ENCODE measurements at places on chromosomes 11 and 22.
A peak's percentile ranks its signal among the peaks of the same experiment; 100 is the strongest.

DNA sequence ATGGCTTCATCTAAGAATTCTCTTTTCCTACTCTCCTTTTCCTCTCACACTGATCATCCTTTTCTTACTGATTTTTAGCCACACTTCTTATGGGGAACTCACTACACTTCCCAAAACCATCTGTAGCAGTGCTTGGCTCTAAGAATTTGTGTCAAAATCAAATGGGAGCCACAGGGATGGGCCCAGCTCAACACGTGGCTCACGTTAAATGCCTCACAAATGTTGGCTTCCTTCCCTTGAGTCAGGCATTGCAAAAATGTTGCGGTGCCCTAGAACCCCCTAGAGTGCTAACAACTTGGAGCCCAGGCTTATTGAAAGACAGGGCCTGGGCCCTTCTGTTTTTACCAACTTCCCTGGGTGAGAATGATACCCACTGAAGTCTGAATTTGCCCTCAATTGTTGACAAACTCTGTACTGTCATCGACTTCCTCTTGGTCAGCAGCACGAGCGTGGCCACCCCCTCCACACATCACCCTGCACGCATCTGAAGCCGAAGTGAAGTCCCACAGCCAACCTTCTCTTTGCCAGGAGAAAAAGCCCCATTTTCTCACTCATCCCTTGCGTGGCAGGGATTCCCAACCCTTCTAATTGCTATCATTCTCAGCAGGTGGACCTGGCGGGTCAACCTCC, 69.7 kb downstream of the ELFN2 start:
- DNase-seq = no peak

DNA sequence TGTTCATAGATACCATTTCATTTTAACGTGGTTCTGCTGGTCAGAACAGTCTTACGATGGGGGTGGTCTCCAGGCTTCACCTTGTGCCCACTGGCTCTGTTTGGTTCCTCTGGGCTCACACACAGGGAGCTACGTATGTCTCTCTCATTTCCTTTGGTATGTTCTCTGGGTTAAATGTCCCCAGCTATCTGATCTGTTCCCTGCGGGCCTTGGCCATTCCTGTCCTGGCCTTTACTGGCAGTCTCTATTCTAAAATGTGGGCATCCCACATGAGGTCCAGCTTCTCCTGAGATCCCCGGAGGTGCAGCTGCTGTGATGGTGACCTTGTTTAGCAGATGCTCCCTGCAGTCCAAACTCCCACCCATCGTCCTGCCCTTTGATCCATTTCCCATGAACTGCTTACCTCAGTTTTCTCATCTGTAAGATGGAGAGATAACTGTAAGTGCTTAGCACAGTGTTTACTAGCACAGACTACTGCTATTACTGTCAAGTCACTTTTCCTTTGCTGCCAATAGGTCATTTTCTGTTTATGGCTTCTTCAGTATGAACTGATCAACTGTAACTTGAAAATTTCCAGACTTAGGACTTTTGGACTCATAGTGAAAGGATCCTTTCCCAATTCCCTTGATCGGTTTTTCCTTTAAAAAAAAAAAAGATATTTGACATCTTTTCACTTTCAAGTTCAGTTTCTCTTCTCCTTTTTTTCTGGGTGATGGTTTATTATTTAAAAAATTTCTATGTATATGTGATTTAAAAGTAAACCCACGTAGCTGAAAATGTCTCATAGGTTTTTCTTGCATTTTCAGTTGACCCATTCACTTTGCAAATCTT, 92.9 kb downstream of the PTPRJ start:
- DNase-seq = no peak

- DNase-seq = no peak
These were observed 23.9 kb upstream of the MICAL2 start for GRCh38 chr11:12086271-12087074.

DNA sequence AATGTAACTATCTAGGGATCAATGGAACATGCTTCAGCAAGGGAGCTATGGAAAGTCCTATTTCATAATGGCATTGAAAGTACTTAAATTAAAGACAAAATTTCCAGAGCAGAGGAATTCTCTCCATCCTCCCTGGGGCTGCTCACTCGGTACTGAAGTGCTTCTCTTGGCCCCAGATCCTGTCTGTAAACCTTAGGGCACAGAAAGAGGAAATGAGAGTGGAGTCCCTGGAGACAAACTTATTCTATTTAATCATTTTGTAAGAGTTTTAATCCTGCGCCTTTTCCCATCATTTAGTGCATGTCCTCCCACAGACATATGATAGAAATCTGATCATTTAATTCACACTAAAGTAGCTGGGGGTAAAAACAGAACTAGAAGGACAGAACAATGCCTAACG, 20.9 kb upstream of the PAMR1 start:
- no peak for DNase-seq

DNA sequence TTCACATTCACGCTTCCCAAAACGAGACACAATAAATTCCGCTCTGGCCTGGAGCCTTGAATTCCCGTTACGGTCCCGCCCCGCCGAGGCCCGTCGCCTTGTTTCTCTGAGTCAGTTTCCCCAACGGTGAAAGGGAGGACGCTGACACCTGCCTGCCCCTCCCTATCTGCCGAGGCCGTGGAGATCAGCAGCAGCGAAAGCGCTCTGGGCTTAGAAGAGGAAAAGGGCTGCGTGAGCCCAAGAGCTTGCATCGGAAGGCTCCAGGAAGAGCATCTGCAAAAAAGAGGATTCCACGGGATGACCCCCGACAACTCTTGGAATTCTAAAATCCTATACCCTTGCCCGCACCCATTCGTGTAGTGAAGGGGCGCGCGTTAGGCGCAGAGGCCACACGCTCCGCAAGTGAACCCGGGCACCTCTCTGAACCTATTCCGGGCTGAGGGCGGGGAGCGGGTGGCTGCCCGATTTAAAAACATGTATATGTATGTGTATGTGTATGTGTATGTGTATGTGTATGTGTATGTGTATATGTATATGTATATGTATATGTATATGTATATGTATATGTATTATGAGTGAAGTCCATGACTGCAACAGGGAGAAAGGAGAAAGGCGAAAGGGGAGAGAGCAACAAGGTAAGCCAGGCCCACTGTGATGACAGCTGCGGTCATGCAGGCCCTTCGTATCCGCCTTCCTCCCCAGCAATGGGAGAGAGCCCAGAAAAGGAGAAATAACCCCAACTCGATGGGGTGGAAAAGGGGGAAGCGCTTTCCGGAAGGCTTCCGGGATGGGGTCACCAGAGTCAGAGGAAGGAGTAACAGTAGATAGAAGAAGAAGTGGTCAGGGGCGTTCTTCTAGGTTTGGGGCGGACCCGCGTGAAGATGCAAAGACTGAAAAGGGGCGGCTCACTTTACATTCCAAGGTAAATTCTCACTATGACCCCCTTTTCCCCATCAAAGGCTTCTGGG, 948 bp upstream of the MRTFA start:
- DNase-seq = no peak

GRCh38 chr11:13251966-13252365, 25.6 kb upstream of the BMAL1 start:
- no peak for DNase-seq

DNA sequence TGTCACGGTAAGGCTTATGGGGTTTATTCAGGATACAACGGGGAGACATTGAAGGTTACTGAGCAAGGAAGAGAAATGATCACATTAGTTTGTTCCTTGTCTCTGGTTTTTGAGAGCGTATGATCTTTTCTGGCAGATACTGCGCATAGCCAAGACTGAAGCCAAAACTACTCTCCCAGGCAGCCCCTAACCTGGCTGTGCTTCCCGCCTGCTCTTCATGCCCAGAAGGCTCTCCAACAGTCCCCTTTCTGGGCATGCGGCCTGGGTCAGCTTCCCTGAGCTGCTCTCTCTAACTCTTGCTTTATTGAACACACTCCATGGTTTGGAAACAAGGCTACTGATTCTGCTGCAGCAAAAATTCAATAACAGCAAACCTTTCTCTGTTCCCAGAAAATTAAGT, 306.6 kb downstream of the BUD13 start:
- DNase-seq = peak; percentile 42

DNA sequence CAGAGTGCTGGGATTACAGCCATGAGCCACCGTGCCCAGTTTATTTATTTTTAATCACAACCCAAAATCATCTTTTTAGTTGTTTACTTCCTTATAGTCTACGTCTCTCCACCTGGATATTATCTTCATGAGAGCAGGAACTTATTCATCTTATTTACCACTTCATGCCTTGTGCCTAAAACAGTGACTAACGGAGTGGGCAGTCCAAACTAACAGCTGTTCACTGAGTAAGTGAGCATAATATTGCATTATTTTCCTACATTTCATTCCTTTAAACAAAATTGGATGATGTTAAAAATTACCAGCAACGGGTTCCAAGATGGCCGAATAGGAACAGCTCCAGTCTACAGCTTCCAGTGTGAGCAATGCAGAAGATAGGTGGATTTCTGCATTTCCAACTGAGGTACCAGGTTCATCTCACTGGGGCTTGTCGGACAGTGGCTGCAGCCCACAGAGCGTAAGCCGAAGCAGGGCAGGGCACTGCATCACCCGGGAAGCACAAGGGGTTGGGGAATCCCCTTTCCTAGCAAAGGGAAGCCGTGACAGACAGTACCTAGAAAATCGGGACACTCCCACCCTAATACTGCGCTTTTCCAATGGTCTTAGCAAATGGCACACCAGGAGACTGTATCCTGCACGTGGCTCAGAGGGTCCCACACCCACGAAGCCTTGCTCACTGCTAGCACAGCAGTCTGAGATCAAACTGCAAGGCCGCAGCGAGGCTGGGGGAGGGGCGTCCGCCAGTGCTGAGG, 14.1 kb downstream of the TMEM123 start:
- DNase-seq = no peak

DNA sequence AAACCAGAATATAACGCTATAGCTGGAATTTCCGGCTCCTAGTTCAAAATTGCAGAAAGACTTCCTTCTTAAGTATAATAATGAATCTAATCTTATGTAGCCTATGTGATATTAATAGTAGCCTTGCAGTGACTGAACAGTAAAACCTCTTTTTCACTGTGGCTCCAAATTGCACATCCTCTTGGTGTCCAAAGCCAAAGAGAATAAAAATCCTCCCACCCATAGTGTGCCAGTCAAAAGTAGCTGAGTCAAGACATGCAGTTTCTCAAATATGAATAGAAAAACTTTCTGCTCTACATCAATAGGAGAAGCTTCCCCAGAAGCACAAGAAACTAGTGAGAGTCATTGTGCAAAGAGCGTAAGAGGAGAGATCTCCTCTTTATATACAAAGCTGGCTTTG, 76.0 kb upstream of the PICALM start:
- no peak for DNase-seq

DNA sequence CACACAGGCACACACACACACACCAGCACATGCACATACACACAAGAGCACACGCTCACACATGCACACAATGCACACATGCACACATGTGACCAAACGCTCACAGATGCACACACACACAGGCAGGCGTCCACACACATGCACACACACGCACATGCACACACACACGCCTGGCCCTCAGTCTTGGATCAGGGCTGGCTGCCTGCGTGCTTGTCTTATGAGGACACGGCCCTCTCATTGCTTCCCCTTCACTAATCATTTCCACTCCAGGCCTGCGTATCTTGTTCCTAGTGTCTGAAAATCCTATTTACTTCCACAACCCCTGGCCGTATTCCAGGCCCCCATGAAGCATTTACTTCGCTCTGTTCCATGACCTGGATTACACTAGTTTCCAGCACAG, 740.5 kb downstream of the BRD1 start:
- DNase-seq = no peak

DNA sequence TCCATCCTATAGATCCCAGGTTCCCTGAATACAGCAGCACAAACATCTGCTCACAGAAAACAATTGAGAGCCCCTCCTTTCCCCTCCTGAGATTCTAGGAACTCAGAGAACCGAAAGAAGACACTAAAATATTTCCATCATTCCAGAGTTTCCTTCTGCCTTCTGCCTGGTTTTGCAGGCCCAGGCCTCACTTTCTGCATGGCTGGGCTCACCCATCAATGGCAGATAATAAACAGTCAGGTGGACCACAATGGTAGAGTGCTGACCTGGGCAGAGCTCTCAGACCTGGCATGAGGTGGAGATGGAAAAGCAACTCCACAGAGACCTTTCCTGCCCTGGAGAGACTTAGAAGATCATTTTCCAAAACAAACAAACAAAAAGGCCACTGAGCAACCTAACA, 389.1 kb downstream of the NXPE2 start:
- DNase-seq = no peak

- no peak for DNase-seq
These were observed 7.1 kb downstream of the LRRC32 start for GRCh38 chr11:76663486-76663810.

GRCh38 chr11:6737872-6738466, 33.8 kb downstream of the OR2AG2 start:
- no peak for DNase-seq

DNA sequence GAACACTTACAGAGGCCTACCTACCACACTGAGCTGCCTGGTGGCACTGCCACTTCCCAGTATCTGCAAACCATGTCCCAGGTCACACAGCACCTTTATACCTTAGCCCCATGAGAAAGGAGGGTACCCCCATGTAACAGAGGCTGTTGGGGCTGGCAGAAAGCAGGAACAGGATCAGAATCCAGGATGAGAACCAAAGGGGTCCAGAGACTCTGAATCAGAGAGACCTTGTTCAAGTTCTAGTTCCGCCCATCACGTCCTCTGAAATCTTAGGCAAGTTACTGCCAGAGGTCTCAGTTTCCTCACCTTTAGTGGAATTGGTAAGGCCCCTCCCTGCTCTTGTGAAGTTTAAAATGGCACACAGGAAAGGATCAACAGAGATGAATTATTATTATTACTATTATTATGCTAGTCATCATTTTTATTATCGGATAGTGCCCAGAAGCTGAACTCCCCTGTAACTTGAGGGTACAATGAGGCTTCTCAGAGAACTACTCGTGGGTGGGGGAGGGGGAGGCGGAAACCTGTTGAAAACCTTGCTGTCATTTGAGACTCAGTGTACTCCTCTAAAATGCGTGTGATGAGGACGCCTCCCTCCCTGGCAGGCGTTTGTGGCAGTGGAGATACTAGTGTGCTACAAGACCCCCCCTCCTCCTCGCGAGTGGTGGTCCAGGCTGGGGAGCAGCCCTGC, 9.3 kb downstream of the SELENOM start:
- DNase-seq = no peak

- no peak for DNase-seq
These were observed 5.3 kb upstream of the MRGPRG start for GRCh38 chr11:3223932-3224381.

- no peak for DNase-seq
These were observed 74.7 kb downstream of the COMMD9 start for GRCh38 chr11:36214480-36214879.

DNA sequence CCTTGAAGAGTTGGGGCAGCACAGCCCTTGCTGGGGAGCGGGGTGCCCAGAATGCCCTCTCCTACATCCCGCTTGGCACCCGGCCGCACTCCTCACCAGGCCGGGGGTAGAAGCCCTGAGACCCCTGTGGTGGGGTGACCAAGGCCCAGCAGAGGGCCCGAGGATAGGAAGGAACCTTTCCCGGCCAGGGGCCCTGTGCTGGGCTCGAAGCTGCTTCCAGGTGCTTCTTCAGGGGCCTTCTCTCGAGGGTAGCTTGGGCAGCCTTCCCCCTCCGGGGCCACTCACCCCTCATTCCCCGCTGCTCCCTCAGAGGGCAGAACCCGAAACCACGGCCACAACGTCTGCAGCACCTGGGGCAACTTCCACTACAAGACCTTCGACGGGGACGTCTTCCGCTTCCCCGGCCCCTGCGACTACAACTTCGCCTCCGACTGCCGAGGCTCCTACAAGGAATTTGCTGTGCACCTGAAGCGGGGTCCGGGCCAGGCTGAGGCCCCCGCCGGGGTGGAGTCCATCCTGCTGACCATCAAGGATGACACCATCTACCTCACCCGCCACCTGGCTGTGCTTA, 752 bp downstream of the MUC2 start:
- no peak for DNase-seq

- DNase-seq = no peak
These were observed 1.1 kb upstream of the FXYD2 start for GRCh38 chr11:117825538-117826189.

- DNase-seq = no peak
These were observed 33.6 kb downstream of the LARGE1 start for GRCh38 chr22:33886696-33887095.

Measured in nucleus accumbens (tissue), 56 donors.